ENCODE measurements at places on chromosomes 11 and 22.
A peak's percentile ranks its signal among the peaks of the same experiment; 100 is the strongest.

DNA sequence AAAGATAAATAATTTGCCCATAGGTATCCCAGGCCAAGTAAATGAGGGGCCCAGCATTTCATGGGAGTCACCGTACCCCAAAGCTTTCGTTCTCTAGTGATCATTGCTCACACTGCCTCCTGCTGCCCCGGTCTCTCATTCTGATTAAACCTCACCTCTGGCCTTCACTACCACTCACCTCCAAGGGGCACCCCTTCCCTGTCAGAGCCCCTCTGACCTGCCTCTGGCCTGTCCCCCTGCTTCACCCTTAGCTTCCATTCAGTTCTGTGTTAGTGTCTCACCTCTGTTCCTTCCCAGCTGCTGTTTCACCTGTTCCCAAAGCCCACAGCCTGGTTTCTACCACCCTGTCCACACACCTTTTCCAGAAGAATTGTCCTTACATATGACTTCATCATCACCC is 150.3 kb upstream of the E2F8 start:
- DNase-seq, result no peak

DNA sequence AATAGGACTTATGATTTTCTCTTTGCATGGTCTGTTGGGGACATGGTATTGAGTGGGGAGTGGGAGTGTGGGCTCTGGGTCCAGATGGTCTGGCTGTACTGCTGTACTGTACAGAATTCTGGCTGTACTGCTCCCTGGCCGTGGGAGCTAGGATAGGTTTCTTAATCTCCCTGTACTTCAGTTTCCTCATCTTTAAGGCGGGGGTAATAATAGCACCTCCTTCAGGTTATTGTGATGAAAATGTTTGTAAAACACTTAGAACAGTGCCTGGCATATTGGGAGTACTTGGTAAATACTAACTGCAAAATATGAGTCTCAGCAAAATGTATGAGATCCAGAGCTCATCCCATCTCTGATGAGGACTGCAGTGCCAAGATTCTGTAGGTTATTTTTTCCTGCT is 198.6 kb downstream of the KIF18A start:
- DNase-seq, result no peak

DNA sequence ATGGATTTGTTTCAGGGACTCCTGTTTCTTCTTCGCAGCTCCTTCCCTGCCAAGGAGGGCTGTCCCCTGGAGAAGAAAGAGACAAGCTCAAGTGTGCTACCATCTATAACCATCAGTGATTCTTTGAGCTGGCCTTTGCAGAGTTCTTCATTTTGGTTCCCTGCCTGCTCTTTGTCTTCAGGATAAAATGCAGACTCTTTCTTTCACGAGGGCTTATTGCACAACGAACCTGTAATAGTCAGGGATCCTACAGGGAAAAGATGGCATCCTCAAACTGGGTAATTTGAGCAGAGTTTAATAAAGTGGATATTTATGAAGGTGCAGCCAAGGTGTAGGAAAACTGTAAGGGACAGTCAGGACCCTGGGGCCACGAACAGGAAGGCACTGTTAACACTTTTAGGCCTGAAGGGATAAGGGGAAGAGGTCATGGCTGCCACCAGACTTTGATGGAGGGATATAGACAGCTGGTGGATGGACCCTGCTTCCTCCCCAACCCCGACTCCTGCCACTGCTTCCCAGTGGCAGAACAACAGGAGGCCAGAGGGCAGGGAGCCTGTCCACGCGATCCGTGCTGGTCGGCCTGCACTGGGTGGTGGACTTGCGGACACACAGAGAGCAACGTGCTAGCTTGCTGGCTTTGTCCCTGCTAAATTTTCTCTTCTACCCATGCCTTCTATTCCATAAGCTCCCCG is 767.0 kb downstream of the NTM start:
- no peak for DNase-seq

- DNase-seq, result no peak
Measured at GRCh38 chr11:31375879-31376278, 6.2 kb downstream of the DNAJC24 start.

DNA sequence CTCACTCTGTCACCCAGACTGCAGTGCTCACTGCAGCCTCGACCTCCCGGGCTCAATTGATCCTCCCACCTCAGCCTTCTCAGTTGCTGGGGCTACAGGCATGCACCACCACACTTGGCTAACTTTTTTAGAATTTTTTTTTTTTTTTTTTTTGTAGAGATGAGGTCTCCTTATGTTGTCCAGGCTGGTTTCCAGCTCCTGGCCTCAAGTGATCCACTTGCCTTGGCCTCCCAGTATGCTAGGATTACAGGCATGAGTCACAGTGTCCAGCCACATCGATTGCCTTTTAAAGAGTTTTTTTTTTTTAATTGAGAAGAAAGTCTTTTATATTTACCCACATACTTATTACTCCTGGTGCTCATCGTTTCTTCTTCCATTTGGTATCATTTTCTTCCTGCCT is 30.0 kb downstream of the PARVG start:
- no peak for DNase-seq

GRCh38 chr11:112176077-112176476 is 765 bp downstream of the BCO2 start:
- DNase-seq, result no peak

- DNase-seq, result no peak
Measured at GRCh38 chr11:92107331-92107730, 117.3 kb upstream of the FAT3 start.

DNA sequence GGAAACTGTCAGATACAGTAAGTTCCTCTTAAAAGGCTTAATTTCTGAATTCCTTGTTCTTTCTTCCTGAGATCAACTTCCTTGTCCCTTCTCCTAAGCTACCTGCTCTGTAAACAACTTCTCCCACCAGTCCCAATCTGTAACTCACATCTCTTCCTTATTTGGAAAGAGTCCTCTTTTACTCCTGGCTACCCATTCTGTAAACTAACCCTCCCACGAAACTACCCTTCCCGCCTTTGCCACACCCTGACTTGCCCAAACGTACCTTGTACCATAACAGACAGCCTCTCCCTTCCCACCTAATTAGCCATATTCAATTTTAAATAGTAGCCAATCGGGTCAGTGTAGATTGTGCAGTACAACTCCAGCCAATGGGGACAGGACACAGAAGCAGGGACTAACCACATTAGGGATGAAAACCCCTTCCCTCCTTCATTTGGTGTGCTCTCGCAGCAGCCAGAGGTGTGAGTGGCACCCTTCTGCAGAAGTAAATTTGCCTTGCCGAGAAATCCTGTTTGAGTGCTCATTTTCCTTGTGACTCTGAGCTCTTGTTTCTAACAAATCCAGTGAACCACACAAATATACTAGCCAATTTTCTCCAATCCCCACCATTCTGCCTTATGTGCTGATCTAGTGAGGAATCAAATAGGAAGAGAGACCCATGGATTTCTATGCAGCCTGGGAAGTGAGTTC is 49.5 kb downstream of the ZNF280B start:
- no peak for DNase-seq

- DNase-seq, result no peak
Measured at GRCh38 chr11:31805629-31806185, 5.4 kb downstream of the PAX6 start.

GRCh38 chr11:47270331-47271271 is 668 bp downstream of the MADD start:
- peak; percentile 37 for DNase-seq

GRCh38 chr11:35250621-35251020 is 111.7 kb downstream of the CD44 start:
- no peak for DNase-seq

GRCh38 chr11:73218106-73218829 is at the start of gene P2RY2:
P2RY2 (plus strand) TSS chr11:73218281; CDS start chr11:73234160, 15,879 bp downstream.
- DNase-seq, result peak; percentile 9

DNA sequence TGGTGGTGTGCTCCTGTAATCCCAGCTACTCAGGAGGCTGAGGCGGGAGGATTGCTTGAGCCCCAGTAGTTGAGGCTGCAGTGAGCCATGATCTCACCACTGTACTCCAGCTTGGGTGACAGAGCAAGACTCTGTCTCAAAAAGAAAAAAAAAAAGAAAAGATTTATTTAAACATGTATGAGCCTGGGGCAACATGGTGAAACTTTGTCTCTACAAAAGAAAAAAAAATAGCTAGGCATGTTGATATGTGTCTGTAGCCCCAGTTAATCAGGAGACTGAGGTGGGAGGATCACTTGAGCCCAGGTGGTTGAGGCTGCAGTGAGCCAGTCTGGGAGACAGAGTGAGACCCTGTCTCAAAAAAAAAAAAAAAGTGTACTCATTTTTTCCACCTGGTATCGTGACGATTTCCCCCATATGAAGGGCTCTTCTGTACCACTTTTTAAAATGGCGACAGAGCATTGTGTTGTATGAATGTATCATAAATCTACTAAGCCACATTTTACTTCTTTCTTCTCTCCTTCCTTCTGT is 16.4 kb upstream of the KCTD14 start:
- DNase-seq, result no peak

GRCh38 chr11:33909552-33909951 is 17.7 kb upstream of the LMO2 start:
- DNase-seq, result no peak

DNA sequence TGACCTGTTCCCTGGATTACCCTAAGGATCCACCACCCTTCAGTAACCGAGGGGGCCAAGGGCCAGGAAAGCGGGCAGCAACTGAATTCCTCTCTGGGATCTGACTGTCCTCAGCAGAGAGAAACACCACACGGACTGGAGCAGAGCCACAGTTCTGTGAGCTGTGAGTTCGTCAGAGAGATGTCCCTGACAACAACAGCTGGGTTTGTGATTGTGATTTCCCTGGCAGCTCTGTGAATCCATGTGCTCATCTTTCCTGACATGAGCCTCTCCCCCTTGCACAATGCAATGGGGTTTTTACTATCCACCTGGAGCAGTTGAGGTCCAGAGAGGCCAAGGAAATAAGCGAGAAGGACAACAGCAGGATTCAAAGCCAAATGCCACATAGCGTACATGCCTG is 69.4 kb upstream of the AMPD3 start:
- DNase-seq, result no peak

DNA sequence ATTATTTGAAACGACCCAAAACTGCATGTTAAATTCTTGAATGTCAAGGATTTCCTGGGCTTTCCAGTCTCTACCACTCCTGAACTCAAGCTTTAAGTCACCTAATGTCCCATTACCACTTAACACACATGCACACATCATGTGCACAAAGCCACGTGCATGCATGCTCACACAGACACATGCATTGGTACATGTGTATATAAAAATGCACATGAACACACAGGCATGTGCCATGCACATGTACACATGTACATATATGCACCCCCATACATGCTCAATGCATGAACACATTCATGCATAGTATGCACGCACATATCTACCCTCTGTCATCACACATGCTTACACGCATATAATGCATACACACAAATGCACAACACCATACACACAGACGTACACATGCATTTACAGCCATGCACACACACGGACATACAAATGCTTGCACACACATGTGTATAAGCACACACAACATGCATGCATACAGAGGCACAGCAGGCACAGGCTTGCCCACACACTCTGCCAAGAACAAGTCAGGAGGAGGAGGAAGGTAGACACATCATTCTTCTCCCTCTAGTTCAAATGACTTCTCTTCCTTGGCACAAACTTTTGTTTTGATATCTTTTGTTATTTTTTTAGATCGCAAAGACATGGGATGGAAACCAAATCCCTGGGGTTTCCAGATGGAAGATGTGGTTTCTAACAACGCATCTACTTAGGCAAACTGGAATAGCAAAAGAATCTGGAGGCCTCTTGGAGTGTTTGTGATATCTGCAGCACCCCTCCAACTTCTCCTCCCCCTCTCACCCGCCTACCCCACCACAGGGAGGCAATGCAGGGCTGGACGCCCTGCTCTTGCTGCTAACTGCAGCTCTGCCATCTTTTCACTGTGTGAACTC is 24.6 kb downstream of the RASD2 start:
- no peak for DNase-seq

DNA sequence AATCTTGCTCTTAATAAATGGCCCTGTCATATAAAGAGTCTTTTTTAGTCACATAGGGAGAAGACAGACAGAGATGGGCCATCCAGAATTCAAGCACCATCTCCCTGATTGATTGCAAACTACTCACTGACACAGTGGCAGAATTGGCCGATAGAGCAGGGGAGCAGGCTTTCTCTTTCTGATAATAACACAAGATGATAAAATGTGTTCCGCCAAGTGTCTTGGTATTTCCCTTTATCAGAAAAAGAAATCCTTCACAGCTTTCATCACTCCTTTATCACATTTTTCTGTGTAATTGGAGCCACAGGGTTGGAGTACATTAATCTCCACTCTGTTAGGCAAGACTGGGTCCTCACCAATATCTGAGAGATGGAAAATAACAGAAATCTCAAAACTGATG is 406.0 kb downstream of the TMEM135 start:
- DNase-seq, result no peak

Measured in T-cell (primary cell).